Stimulated activated CD4-positive, alpha-beta T cell treated with anti-CD3 and anti-CD28 coated beads, TNF-alpha, amount 100 ng/mL, for 48 hours (primary cell): ENCODE measurements at places on chromosomes 6 and 20.

- DNase-seq: no peak
Measured at GRCh38 chr6:156934069-156934460, 156.9 kb downstream of the ARID1B start.

- no peak for DNase-seq
Measured at GRCh38 chr6:133610227-133610840, 278.6 kb upstream of the TCF21 start.

GRCh38 chr6:2969549-2969948 is 1.8 kb downstream of the SERPINB6 start:
- DNase-seq: no peak

DNA sequence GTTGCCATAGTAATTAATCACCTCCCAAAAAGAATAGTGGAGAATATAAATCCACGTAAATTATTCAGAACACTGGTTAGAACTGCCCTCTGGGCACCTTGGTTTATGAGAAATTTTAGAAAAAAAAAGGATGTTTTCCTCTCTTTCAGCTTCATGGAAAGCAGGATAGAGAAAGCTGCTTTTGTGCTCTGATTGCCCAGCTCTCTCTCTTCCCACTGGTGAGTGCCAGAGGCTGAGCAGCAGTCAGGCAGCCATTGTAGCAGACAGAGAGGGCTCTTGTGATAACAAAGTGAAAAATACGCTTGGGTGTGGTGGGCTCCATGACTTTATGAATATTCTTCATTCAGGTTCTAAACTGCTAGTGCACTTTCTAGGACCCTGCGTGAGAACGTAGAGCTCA is 26.4 kb downstream of the SLC35F1 start:
- no peak for DNase-seq

- DNase-seq: no peak
Measured at GRCh38 chr6:46760925-46761324, 14.2 kb downstream of the ANKRD66 start.
